ENCODE measurements at places on chromosomes 2 and 18.

DNA sequence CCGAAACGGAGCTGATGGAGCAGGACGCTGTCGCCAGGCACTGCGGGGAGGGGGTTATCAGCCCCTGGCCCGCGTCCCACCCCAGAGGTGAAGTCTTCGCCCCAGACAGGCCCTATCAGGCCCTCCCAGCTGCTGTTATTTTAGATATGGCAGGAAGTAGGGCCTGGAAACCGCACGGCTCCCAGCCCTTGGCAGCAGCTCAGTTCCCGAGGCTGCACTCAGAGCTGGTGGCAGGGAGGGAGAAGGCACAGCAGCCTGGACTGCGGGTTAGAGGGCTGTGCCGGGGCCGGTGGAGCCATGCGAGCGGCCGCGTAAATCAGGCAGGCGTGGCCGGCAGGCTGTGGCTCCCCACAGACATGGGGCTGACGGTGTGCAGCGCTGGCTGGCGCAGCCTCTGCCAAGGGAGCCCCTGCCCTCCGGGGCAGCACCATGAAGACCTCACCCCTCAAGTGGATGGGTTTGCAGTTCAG is 111.4 kb downstream of the NFATC1 start:
- DNase-seq, result no peak

- DNase-seq, result no peak
These were observed 81.7 kb upstream of the REV1 start for GRCh38 chr2:99571533-99571932.

GRCh38 chr2:189179570-189179950 is at the start of gene COL5A2:
Gene COL5A2 (minus strand): TSS chr2:189179761. CDS start chr2:189179604, 157 bp downstream.
- DNase-seq, result no peak

- no peak for DNase-seq
These were observed 52.3 kb downstream of the PIEZO2 start for GRCh38 chr18:11096839-11097750.

DNA sequence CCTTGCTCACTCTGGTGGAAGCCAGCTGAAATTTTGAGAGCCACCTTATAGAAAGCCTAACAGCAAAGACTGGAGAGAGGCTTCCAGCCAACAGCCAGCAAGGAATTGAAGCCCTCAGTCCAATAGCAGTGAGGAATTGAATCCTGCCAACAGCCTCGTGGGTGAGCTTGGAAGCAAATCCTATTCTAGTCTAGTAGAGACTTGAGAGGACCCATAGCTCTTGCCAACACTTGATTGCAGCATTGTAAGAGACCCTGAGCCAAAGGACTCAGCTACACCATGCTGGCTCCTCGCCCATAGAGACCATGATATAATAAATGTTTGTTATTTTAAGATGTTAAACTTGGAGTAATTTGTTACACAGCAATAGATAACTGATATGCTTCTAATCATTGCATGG is 403.0 kb upstream of the TNP1 start:
- DNase-seq, result no peak

GRCh38 chr2:134973241-134974138 is 54.9 kb downstream of the CCNT2 start:
- no peak for DNase-seq

- DNase-seq, result no peak
These were observed 104.5 kb upstream of the UGP2 start for GRCh38 chr2:63737081-63737751.

DNA sequence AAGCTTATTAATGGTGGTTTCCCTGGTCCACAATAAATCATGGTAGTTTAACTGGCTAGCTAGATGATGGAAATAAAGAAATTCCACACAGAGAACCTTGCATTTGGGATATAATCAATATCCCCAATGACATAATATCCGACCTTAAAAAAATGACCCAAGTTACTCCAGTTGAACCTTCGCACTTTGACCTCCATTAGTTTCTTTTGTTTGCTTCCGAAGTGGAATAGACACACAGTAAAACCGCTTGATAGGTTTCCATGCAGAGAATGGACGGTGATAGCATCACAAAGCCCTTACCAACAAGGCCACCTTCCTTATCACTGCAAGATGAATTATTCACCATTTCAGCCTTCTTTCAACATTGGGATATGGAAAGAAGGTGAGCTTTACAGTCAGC is 1966.1 kb upstream of the CELF4 start:
- DNase-seq, result no peak

GRCh38 chr2:43798300-43798699 is 24.5 kb downstream of the DYNC2LI1 start:
- DNase-seq, result no peak

DNA sequence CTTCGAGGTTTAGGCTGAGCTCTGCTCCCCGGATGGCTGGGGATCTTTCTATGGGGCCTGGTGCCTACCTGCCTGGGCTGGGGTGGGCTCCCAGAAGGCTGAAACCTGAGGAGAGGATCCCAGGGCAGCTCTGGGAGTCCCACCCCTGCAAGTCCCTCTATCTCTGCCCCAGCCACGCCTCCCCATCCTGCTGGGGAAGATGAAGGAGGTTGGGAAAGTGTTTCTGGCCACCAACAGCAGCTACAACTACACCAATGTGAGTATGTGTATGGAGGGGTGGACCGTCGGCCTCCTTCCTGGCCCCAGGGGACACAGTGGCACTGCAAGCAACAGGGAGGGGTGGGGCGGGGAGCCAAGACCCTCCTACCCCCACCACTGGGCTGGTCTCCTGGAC is 2.7 kb downstream of the NT5DC4 start:
- no peak for DNase-seq

DNA sequence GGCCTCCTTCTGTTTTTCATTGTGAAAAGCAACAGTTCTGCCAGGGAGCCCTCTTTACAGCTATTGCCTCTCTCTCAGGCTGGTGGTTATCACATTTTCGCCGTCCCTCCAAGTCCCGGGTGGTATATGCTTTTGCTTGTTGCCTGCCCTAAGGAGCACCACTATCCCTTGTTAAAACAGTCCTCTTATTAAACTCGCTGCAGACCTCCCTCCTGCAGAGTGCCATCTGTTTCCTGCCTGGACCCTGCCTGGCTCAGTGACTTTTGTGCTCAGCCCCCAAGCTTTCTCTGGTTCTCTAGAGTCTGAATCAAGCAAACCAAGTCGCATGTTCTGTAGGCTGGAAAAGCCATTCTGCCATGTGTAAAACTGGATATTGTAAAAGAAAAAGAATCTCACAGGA is 72.1 kb upstream of the FHL2 start:
- DNase-seq, result no peak

- DNase-seq, result no peak
These were observed 168.9 kb upstream of the CDH20 start for GRCh38 chr18:61164321-61164720.

- DNase-seq, result no peak
These were observed 116.2 kb downstream of the METTL8 start for GRCh38 chr2:171317492-171318125.

DNA sequence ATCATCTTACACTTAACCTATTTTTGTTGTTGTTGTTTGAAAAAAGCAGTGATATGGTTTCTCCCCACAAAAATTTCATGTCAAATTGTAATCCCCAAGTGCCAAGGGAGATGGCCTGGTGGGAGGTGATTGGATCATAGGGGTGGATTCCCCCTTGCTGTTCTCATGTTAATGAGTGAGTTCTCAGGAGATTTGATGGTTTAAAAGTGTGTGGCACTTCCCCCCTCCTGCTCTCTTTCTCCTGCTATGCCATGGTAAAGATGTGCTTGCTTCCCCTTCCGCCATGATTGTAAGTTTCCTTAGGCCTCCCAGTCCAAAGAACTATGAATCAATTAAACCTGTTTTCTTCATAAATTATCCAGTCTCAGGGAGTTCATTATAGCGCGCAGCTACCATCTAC is 1362.7 kb upstream of the FAM98A start:
- no peak for DNase-seq

DNA sequence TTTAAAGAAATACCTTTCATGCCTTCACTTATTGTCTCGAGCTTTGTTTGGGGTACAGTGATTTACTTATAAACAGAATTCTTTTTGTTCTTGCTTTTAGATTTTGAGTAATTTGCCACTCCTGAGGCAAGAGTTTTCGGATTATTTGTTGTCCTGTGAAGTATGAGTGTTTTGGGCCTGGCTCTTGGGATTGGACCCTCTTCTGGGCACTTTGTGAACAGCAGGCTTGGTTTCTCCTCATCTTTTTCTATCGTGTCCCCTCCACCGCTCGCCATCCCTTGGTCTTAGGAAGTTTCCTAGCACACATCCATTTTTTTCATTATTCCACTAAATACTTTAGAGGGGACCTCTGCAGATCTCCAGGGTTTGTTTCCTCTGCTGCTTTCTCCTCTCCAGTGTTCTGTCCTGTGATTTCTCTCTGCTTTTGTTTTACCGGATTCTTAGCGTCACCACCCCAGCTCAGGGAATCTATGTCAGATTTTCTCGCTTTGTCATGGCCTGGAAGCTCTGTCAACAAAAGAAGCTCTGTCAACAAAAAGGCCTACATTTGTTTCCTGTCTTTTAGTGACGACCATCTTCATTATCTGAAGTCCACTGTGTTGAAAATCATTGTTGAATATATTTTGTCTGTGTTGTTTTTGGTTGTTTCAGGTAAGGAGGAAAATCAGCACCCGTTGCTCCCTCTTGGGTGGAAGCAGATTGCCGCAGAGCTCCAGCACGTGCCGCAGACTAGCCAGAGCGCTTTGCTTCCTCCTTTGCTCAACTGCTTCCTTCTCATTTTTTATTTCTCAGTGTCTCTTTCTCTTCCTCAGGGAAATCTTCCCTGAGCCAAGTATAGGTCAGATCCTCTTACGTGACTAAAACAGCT is 27.8 kb downstream of the ANKRD62 start:
- DNase-seq, result no peak

GRCh38 chr2:201116959-201117734 is 1.2 kb downstream of the CFLAR start:
- DNase-seq, result peak; percentile 45

DNA sequence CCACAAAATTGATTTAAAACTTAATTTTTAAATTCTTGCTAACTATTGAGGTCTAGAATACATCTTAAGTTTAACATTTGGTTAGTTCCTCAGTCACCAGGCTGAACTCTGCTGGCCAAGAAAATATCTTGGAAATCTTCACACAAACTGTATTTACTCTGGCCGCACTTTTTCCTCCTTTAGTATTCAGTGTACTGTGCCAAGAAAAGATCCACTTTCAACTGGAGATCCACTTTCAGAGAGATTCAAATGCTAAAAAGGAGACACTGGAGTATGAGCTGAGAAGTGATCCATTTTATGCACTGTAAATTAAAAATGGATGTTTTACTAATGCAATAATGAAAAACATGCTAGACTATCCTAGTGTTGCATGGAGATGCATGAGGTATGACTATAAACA is 98.1 kb downstream of the ANTXR1 start:
- DNase-seq, result no peak

DNA sequence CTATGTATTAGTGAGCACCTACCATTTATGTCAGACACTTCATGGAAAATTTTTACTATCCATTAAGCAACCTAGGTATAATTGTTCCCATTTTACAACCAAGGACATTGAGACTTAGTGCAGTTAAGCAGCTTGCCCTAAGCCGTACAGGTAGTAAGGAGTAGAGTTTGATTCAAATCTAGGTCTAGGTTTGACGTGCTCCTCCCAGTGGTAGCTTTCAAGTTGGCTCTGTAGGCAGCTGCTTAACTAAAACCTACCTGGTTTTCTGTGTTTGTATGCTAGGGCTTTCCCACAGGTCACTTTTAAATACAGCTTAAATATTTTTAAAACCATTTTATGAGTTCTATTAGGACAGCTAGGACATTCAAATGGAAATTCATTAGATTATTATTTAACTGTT is 69.7 kb downstream of the NUP35 start:
- no peak for DNase-seq
